ENCODE measurements at places on chromosomes 6 and 20.
A peak's percentile ranks its signal among the peaks of the same experiment; 100 is the strongest.

DNA sequence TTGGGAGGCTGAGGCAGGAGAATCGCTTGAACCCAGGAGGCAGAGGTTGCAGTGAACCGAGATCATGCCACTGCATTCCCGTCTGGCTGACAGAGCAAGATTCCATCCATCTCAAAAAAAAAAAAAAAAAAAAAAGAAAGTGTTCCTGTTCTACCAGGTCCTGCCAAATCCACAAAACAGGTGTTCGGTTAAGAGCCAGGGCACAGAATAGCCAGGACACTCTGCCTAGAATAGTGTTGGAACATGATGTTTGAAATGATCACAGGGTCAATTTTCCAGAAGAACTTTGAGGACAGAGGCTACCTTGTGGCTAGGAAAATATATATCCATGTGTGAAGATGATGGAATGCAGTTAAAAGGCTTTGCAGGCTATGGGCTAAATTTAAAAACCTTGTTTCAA lies 63.6 kb upstream of the TRAF3IP2 start:
- DNase-seq, result no peak

DNA sequence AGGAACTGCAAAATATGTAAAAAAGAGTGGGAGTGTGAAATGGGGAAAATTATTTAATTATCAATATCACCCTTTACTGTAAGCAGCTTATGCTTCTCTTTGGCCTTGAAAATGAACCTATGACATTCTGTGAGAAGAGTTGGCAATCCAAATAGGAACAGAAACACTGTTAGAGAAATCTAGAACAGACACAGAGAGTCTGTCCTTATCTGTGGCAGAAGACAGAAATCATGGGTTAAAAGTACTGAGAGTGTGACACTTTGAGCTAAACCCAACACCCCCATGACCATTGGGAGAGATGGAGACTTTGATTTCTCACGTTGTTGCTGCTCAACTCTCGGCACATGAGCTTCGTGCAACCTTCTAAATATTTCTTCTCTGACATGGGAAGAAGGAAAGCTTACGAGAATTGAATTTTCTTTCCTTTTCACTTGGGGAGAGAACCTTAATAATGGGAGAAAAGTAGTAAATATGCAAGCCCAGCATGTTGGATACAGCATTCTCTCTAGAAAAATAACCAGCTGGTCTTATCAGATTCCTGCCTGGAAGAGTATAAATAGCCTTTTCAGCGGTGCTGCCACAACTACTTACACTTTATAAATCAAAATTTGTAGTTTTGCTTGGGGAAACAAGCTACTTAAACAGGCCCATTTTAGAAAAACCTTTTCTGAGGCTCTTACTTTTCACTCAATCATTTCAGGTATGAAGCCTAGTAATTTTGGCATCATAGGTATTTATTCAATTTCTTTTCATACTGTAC lies 49.4 kb upstream of the NOX3 start:
- no peak for DNase-seq

GRCh38 chr20:37234254-37234581 lies 27.4 kb downstream of the GHRH start:
- no peak for DNase-seq

- DNase-seq, result peak; percentile 83
Measured at GRCh38 chr6:44662461-44663121, 275.1 kb downstream of the CDC5L start.

GRCh38 chr6:165183496-165184140 lies 125.8 kb downstream of the C6orf118 start:
- no peak for DNase-seq

- DNase-seq, result no peak
Measured at GRCh38 chr6:121660277-121660676, 224.8 kb downstream of the GJA1 start.

DNA sequence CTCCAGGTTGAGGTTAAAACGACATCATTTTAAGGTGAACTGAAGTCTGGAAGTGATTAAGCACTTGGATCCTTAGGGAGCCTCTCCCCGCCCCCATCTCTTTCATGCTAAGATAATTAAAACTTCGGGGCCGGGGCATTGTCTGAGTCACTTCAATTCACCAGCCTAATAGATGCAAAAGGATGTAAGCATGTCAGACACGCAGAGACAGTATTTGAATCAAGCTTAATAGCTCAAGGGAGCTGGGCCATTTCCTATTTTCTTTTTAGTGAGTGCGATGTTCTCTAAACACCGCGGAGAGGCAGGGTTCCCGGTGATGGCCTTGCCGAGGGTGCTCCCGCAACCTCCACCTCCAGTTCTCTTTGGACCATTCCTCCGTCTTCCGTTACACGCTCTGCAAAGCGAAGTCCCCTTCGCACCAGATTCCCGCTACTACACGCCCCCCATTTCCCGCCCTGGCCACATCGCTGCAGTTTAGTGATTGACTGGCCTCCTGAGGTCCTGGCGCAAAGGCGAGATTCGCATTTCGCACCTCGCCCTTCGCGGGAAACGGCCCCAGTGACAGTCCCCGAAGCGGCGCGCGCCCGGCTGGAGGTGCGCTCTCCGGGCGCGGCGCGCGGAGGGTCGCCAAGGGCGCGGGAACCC lies 516 bp upstream of the IRF4 start:
- no peak for DNase-seq

DNA sequence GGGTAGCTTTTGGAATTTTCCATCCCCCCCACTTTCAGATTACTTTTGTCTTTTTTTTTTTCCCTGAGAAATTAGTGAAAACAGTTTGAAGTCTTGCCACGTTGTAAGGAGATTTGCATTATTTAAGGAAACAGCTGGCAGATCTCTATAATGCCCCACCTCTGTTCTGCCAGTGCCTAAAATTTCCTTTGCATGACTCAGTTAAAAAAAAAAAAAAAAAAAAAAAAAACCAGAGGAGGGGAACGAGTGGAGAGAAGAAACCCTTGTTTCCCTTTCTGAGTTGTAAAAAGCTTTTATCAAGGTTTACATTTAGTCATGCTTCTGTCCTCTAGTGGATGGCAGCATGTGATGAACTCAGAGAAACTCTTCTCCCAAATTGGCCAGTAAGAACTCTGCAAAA lies 33.5 kb downstream of the CARMIL1 start:
- DNase-seq, result no peak

- DNase-seq, result no peak
Measured at GRCh38 chr6:161458201-161458951, 184.5 kb upstream of the AGPAT4 start.

- DNase-seq, result no peak
Measured at GRCh38 chr20:20666359-20666758, 46.1 kb downstream of the RALGAPA2 start.

- no peak for DNase-seq
Measured at GRCh38 chr6:12585497-12585958, 131.0 kb upstream of the PHACTR1 start.

DNA sequence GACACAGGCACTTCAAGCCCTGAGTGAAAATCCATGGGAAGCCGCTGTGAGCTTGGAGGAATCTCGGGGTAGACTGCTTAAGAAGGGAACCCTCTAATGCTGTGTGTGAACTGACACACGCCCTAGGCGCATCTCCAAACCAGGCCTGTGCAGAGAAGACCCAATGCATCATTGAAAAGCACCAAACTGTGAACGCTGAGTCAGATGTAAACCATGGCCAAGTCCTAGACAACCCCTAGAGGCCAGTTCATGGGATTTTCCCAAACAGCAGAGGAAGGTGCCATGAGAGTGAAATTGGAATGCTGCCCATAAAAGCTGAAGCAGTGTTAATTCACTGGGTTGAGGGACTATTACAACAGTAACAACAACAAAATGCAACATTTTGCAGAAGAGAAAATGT lies 296.5 kb downstream of the SMOC2 start:
- no peak for DNase-seq

DNA sequence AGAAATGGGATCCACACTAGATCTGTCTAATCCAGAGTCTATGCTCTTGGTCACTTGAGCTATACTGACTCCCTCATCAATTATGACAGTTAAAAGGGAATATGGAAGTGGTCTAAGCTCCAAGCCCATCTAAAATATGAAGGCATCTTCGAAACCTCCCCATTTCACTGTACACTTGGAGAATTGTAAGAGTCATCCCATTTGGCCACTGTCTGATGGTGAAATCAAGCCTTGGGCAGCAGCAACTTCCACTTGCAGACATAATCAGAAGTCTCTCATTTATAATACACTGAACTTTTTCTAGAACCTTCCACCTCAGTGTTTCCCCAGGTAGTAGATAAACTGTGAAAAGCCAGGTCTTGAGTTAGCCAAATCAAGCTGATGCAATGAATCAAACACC lies 26.3 kb upstream of the UBR2 start:
- DNase-seq, result no peak

DNA sequence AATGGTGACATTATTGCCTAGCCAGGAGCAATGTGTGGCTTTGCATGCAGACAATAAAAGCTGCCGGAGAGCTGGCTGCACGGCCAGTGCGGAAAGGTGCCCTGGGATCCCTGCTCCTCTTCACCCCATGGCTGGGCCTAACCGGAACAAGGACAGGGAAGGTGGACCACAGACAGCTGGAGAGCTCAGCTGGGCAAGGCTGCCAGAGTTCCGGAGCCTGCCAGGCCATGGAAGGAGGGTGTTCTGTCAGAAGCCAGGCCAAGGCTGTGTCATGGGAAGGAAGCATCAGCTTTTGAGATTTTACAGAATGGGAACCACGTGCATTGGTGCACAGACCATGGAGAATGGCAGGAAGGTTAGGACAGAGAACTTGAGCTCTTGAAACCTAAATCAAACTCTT lies 25.0 kb downstream of the MAP1LC3A start:
- no peak for DNase-seq

- DNase-seq, result no peak
Measured at GRCh38 chr6:83138118-83138722, 54.8 kb downstream of the PGM3 start.

DNA sequence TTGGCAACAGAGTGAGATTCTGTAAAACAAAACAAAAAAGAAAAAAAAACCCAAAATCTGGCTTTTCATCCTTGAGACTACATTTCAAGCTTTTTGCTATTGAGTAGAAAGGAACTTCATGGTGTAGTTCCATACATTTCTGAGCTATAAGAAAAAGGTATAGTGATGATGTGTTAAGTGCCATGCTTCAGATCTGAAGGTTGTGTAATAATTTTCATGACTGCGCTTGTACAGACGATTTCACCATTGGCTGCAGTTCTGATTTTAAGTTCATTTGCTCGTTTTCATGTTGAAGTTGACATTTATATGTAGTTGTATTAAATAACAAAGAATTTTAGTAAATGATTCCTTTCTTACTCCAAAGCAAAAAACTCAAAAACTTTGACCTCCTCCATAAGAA lies 247.6 kb downstream of the ARID1B start:
- DNase-seq, result no peak

GRCh38 chr20:56504373-56505005 lies 20.1 kb upstream of the FAM209A start:
- no peak for DNase-seq

DNA sequence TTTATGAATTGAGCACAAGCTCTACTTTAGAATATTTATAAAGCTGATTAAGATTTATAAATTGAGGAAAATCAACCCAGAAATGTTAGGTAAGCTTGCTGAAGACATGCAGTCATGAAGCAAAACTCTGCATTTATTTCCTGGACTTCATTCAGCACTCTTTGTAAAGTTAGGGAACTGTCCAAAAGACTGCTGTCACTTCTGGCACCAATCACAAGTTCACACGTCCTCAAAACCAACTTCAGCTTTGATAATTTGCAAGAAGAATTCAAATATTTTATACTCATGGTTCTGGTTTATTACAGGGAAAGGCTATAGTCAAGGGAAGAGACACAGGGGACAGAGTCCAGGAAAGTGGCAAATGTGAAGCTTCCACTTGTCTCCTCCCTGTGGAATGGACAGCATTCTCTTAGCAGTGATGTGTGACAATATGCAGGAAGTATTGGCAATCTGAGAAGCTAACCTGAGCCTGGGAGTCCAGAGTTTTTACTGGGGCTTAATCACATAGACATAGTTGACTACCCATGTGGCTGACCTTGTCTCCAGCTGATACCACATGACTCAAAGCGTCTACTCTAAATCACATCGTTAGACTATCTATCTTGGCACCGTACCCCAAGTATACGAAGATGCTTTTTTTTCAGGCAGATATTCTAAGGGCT lies 85.4 kb downstream of the PPP1R14C start:
- DNase-seq, result no peak

- DNase-seq, result no peak
Measured at GRCh38 chr6:52994031-52994838, 849 bp downstream of the GSTA4 start.

GRCh38 chr6:93327857-93328256 lies 91.5 kb downstream of the EPHA7 start:
- no peak for DNase-seq

DNA sequence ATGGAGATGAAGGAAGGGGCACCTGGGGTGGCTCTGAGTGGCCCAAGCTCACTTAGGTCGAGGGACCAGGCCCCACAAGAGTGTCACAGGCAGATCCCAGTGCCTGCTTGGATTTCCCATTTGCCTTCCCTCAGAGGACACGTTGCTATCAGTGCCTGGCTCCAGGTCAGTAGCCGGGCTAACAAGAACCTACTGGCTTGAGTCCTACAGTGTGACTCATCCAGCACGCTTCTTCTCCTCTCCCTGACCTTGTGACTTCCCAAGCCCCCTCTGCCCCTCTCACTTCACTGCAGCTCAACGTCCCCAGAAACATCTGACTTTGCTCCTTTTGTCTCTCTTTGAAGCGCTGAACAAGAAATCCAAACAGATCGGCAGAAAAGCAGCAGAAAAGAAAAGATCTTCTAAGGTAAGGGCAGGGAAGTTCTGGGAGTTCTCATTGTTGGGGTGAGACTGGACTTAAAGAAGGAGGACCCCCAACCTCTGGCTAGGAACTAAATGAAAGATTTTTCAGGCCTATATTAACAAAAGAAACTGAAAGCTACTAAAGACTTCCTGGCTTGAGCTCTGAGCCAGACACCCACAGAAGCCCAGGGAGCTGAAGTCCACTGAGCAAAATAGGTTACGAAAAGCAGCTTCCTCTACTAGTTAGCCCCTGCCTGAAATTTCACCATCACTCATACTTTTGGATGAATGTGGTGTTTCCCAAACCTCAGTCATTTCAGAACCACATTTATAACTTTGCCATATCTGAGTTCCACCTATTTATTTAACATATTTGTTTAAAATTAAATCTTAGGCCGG lies 21.5 kb downstream of the ASIP start:
- DNase-seq, result no peak

GRCh38 chr6:72620871-72621290 lies 983 bp upstream of the KCNQ5 start:
- DNase-seq, result no peak

DNA sequence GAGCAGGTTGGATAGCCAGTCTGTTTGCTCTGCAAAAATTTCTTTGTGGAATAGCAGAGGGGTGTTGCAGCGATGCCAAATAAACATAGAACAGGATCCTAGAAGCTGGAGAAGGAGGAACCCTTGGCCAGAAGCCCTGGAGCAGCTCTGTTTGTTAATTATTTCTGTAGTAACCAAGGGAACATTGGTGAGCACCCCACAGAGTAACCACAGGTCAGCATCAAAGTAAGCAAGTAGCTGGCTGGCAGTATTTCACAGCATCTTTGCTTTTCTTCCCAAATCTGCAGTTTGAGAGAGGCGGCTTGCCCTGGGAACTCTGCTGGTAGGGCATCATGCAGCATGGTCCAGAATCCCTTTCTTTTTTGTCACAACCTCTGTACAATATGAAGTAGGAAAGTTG lies 12.7 kb upstream of the APMAP start:
- DNase-seq, result no peak

- no peak for DNase-seq
Measured at GRCh38 chr20:59805786-59806577, 127.5 kb downstream of the SYCP2 start.

GRCh38 chr6:142843361-142843760 lies 101.6 kb downstream of the HIVEP2 start:
- no peak for DNase-seq

All from iPS DF 6.9 (cell line).